Inflammatory macrophage treated with lipopolysaccharide for 1 hour (primary cell): ENCODE measurements at places on chromosomes 16 and 17.

DNA sequence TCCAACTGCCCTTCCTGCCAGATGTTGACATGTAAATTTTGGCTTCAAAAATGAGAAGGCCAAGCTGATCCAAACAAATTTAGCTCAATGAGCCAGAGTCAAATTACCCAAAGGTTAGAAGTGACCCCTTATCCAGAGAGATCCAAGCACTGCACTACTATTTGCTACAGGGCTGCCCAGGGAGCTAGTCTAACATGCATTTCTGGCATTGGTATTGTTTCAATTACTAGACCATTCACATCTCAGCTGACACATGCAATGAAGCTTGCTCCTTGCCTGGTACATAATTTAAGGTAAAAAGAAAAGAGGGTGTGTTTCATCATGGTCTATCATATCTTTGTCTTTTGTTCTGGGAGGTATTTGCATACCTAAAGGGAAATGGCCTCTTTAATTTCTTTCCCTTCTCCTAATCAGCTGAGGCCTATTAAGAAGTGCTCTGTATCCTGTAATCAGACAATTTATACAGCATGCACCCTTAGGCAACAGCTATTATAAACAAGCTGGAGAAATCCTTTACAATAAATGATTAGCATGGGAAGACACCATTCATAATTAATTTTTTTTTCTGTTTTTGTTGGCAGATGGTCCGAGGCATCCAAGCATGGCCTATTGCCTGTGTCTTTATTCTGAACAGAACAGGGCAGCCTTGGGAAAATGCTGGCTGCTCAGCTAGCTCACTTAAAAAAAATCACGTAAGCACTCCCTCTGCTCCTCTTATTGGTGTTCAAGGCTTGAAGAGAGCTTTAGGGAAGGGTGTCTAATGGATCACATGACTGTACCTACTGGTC lies 161.5 kb upstream of the SALL1 start:
- no peak for DNase-seq

GRCh38 chr17:6669479-6670212 lies 18.1 kb downstream of the C17orf100 start:
- no peak for DNase-seq

DNA sequence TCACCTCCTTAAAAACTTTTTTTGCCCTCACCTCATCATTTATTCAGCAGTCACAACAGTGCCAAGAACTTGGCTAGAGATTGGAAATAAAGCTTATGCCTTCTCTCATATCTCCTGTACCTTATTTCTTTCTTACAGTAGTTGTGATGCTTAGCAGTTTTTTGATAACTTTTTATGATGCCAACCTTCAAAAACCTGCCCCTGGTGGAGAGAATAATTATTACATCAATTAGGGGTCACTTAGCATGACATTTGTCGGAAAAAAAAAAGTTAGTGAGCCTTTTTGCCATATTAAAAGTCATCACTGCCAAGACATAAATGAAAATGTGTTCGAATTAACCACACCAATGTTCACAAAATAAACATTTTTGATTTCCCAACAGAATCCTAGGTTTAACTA lies 296.6 kb downstream of the WWOX start:
- DNase-seq: no peak

- DNase-seq: peak; percentile 57
Measured at GRCh38 chr17:32142038-32142856, at the start of gene RHOT1. Gene RHOT1 (plus strand): TSS chr17:32142502. CDS start chr17:32142693, 191 bp downstream.

DNA sequence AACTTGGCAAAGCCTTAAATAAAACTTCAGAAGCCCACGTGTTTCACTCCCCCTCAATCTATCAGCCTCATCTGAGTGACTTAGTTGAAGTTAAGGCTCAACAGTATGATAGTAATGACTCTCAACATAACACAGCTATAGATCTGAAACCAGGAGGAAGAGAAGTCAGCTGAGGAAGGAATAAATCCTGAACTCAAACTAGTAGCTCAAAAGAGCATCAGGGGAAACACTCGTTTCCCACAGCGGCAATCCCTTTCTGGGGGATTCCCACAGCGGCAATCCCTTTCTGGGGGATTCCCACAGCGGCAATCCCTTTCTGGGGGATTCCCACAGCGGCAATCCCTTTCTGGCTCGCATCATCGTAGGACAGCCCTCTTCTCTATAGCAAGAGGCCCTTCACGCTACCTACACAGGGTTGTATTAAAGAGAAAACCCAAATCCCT lies 56.8 kb downstream of the ZZEF1 start:
- peak; percentile 71 for DNase-seq

DNA sequence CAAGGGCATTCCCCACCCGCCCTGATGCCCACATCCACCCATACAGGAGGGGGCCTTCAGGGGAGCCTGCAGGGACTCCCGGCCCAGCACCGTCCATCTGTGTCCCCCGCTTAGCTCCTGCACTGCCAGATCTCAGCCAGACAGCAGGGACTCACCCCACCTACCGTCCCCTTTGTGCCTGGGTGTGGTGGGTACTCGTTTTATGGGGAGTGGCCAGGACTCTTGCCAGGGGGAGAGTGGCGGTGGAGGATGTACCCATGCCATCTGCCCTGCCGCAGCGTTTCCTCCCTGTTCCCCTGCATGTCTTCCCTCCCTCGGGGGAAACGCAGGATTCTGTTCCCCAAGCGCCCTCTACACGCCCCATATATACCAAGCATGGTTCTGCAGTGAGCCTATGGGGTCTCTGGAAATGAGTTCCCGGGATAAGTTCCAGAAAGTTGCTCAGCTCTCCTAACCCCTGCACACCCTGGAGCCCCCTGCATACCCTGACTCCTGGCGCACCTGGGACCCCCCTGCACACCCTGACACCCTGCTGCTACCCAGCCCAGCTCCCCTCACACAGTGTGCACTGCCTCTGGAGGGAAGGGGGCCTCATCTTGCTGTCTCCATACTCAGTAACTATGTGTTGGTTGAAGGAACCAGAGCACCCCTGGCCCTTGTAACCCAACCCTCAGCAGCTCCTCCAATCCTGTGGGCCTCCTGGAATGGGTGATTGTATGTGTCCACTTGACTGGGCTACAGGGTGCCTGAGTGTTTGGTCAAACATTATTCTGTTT lies 4.2 kb upstream of the MAFG start:
- no peak for DNase-seq

DNA sequence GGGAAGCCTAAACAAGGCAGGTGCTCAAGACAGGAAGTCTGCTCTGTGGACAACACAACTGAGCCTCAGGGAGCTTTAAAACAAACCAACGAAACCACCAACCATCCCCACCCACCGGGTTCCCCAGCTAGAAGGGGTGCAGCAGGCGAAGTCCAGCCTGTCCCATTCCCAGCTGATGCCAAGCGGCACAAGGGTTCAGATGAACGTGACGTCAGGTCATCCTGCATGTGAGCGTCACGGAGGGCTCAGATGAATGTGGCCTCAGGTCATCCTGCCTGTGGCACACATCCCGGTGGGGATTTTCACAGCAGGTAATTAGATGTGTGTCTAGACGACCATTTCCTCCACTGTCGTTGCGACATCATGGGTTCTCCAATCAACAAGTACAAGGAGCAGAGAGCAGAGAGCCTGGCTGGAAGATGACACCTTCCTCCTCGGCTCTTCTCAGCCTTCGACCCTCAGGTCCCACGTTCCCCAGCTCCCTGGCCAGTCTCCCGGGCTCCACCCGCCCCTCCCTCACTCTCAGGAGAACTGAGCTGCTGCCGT lies 246.5 kb downstream of the FOXL1 start:
- DNase-seq: no peak

GRCh38 chr17:4204190-4204589 lies 59.6 kb downstream of the ANKFY1 start:
- DNase-seq: no peak

GRCh38 chr17:75228305-75228704 lies 22.8 kb downstream of the NUP85 start:
- DNase-seq: peak; percentile 88

- no peak for DNase-seq
Measured at GRCh38 chr17:80190716-80191115, 20.9 kb downstream of the CARD14 start.

- DNase-seq: no peak
Measured at GRCh38 chr17:42072323-42073187, 22.2 kb upstream of the C17orf113 start.

DNA sequence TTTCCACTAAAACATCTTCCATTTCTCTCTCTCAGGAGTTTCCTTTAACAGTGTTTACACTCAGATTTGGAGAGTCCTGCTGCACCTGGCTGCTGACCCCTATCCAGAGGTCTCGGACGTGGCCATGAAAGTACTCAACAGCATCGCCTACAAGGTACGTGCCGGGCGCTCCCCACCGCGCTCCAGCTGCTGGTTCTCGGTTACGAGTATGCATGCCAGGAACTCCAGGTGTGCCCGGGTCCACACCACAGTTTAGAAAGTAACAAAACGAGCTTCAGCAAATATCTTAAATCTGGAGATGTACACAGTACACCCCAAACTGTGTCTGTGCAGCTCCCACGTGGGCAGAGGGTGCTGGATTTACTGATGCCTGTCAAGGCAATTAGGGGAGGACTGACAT lies 82.9 kb upstream of the CHMP6 start:
- no peak for DNase-seq

- DNase-seq: peak; percentile 43
Measured at GRCh38 chr17:2023692-2024571, 1.2 kb downstream of the RTN4RL1 start.

DNA sequence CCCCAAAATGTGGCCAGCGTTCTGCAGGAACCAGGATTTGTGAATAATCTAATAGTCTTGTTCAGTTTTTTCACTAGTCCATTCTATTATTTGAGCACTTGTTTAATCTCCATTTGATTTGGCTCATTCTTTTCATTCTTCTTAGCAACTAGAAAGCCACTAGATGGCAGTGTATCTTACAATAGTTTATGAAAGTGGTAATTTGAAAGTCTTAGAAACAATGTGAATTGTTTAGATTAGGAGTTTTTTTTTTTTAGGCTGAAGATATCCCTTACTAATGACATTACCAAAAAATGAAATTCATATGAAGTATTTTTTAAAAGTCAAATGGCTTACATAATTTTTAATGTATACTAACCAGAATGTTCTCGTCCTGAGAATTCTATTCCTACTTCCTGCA lies 6.7 kb downstream of the ERI2 start:
- peak; percentile 47 for DNase-seq

DNA sequence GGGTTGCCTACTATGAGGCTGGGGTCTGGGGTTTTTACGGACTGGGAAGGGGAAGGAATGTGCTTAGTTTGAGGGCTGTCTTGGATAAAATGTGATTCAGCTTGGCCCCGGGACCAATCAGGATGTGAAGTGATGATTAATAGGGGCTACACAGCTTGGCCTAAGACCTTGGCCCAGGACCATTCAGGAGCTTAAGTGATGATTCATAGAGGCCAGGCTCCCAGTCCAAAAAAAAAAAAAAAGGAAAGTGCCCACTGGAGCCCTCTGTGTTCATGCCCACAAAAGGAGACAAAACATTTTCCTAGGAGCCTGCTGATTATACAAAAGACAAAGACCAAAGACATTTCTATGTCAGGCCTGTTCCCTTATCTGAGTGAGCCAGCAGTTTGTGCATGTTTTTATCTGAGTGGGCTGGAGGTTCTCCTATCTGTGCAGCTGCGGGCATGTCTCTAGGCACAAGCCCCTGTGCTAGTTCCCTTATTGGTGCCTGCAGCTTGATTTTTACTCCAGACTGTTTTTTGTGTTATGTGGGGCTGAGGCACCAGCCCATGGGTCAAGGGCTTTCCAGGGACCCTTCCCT lies 898.2 kb upstream of the GOT2 start:
- DNase-seq: no peak

GRCh38 chr17:41664587-41665565 lies 23.8 kb upstream of the EIF1 start:
- DNase-seq: no peak
